Stimulated activated CD8-positive, alpha-beta memory T cell treated with anti-CD3 and anti-CD28 coated beads, Interleukin-7, amount 100 ng/mL, for 1 hour (primary cell): ENCODE measurements at places on chromosomes 16 and 17.

- DNase-seq: peak; percentile 57
Measured at GRCh38 chr16:57899771-57900661, 70.9 kb downstream of the CNGB1 start.

DNA sequence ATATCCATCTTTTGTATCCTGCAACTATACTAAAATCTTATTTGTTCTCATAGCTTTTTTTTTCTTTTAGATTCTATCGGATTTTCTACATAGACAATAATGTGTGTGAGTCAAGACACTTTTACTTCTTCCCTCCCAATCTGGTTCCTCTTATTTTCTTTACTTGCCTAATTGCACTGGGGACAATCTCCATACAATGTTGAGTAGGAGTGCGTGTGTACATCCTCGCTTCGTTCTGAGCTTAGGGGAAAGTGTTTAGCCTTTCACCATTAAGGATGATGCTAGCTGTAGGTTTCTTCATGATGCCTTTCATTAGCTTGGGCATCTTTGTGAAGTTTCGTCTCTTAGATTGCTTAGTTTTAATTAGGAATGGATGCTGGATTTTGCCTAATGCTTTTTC, 2.9 kb downstream of the SPATA32 start:
- DNase-seq: no peak

DNA sequence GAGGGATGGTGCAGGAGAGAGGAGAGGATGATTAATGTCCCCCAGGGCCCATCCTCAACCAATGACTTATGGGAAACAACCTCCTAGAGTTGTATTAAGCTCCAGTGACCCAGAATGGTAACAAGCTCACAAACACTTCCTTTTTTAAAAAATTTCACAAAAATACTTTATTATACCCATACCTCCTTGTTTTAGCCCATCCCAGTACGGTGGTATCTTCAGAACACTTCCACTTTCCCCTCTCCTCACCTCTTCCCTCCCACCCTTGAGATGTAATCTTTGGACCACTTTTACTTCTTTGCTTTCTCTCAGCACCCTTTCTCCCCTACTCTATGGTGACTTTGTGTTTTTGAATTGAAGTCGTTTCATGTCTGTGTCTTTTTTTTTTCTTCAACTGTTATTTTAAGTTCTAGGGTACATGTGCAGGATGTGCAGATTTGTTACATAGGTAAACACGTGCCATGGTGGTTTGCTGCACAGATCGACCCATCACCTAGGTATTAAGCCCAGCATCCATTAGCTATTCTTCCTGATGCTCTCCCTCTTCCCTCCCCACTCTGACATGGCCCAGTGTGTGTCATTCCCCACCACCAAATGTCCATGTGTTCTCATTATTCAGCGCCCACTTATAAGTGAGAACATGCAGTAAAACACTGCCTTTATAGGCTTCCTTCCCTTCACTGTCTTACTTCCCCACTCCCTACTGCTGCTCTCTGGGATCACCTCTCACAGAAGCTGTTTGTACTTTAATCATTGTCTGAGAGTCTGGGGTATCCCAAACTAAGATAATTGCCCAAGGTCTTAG, 124.5 kb downstream of the PRKCB start:
- no peak for DNase-seq

- no peak for DNase-seq
Measured at GRCh38 chr17:41026715-41027471, at the start of gene KRTAP1-5. Gene KRTAP1-5 (minus strand): TSS chr17:41027208. CDS start chr17:41027155, 53 bp downstream.

GRCh38 chr16:85650844-85651628, 37.7 kb downstream of the GINS2 start:
- DNase-seq: no peak

DNA sequence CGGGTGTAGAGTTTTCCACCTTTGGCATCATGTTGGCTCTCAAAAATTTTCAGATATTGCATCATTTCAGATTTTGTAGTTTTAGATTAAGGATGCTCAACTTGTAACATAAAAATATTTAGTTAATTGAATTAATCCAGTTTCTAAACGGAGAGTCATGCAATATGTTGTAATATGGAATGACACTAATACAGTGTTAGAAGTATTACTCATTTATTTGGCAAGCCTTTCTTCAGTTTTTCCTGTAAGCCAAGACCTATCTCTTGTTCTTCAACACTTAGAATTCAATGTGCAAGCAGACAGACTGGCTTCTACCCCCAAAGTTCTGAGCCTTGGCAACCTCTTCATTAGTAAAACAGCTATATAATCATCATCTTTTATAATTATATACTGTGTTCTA, 985.0 kb upstream of the GOT2 start:
- no peak for DNase-seq

- no peak for DNase-seq
Measured at GRCh38 chr16:16007743-16008111, 58.3 kb downstream of the ABCC1 start.
